Stimulated activated CD8-positive, alpha-beta memory T cell treated with anti-CD3 and anti-CD28 coated beads, Interleukin-2, amount 100 ng/mL, for 48 hours (primary cell): ENCODE measurements at places on chromosomes 12 and 14.

GRCh38 chr14:23025151-23025814, 9.4 kb downstream of the PSMB5 start:
- DNase-seq = no peak

DNA sequence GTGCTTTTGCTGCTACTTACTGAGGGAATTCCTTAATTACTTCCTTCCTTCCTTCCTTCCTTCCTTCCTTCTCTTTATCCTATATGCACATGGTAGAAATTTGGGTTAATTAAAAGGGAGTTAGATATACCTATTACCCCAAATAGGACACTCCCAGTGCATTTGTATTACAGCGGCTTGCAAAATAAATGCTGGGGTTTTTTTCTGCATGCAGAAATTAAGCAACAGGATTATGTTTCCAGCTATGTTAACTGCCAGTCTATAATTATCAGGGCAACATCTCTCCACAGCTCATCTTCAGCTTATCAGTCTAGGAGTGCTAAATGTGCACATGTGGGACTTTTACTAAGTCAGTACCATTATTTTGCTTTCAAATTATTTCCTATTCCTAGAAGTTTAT, 132.9 kb upstream of the SLC35F4 start:
- DNase-seq = no peak

GRCh38 chr12:126830778-126831680, 1435.9 kb upstream of the TMEM132C start:
- no peak for DNase-seq

- DNase-seq = no peak
These were observed 65.5 kb downstream of the RASSF3 start for GRCh38 chr12:64675795-64676194.

- peak; percentile 75 for DNase-seq
These were observed at the start of gene RASAL1 for GRCh38 chr12:113135178-113136127. Gene RASAL1, minus strand, starts transcription at chr12:113135761. Its CDS starts 299 bp downstream, at chr12:113135462.

- DNase-seq = no peak
These were observed 182.7 kb upstream of the TMPO start for GRCh38 chr12:98332642-98333041.

DNA sequence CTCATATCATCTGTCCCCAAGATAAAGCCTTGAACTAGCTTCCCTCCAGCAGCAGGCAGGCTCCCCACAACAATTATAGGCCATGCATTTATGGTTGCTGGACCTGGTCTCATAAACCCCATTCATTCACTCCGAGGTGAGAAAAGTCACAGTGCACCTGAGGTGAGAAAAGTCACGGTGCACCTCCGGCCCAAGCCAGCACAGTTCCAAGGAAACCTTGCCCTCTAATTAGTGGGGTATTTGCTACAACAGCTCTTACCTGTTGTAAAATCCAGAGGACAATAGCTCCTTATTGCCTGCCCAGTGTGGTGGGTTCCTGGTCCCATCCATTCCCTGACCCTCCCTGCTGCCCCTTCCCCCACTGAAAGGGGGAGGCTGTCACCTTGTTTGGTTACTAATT, 65.6 kb downstream of the FBXL14 start:
- DNase-seq = no peak

GRCh38 chr12:95918194-95918993, 24.0 kb downstream of the CCDC38 start:
- no peak for DNase-seq

DNA sequence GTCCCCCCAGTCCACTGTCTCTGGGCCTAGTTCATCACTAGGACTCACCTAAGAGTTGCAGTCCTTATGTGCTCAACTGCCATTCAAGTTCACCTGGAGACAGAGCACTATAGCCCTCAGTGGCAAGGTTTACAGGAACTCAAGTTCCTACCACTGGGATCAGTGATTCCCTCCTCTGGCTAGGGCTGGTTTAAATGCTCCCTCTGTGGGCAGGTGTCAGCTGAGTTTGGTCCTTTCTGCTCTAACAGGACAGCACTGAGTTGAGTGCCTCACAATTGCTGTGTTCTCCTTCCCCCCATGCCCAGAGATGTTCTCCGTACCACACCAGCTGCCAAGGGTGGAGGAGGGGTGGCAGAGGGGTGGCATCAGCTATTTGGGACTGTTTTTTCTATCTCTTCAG, 20.8 kb upstream of the SAV1 start:
- DNase-seq = no peak

GRCh38 chr14:97851428-97851995, 1054.3 kb downstream of the VRK1 start:
- DNase-seq = no peak

GRCh38 chr14:90508536-90509254, 111.9 kb downstream of the CALM1 start:
- DNase-seq = no peak

- no peak for DNase-seq
These were observed 1.8 kb upstream of the COX14 start for GRCh38 chr12:50110127-50110761.

DNA sequence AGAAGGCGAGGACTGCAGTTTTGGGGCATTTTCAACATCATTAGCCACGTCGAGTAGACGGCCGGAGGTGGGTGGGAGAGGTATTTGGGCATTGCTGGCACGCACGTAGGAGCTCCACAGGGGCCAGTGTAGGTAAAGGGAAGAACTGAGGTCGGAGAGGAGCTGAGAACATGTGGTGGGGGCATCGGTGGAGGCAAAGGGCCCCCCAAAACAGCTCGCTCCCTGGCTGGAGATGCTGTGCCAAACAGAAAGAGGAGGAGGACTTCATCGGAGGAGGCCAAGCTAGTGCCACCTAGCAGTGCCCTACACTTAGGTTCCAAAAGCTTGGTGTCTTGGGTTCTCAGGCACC, 52.0 kb upstream of the PPP2R5C start:
- DNase-seq = no peak

DNA sequence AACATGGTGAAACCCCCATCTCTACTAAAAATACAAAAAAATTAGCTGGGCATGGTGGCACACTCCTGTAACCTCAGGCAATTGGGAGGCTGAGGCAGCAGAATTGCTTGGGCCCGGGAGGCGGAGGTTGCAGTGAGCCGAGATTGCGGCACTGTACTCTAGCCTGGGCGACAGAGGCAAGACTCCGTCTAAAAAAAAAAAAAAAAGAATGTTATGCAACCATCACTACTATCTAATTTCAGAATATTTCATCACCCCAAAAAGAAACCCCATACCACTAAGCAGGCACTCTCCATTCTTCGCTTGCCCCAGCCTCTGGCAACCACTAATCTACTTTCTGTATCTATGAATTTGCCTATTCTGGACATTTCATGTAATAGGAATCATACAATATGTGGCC, 68.8 kb upstream of the AMN start:
- no peak for DNase-seq

DNA sequence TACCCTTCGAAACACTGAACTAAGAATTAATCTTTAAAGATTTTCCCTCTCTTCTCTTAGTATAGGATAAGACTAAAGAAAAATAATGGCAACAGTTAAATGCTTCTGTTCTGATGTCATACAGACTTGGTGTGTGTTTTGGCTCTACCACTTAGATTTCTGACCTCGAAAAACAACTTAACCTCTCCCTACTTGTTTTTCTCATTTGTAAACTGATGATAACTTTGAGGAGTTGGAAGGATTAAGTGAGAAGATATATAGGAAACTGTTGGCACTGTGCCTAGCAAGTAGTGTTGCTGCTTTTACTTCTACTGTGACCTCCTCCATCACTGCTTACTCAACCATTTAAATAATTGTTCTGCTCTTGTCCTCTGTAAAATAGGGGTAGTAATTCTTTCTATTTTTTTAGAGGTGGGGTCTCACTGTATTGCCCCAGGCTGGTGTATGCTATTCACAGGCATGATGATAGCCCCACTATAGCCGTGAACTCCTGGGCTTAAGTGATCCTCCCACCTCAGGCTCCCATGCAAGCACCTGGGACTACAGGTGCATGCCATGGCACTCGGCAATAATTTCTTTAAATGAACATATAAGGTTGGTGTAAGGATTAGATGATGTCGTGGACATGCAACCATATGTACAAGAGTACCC, 22.4 kb downstream of the PALS1 start:
- DNase-seq = no peak

GRCh38 chr14:53450871-53451270, 297.7 kb upstream of the DDHD1 start:
- DNase-seq = no peak
